ENCODE measurements at places on chromosomes 3 and 15.

DNA sequence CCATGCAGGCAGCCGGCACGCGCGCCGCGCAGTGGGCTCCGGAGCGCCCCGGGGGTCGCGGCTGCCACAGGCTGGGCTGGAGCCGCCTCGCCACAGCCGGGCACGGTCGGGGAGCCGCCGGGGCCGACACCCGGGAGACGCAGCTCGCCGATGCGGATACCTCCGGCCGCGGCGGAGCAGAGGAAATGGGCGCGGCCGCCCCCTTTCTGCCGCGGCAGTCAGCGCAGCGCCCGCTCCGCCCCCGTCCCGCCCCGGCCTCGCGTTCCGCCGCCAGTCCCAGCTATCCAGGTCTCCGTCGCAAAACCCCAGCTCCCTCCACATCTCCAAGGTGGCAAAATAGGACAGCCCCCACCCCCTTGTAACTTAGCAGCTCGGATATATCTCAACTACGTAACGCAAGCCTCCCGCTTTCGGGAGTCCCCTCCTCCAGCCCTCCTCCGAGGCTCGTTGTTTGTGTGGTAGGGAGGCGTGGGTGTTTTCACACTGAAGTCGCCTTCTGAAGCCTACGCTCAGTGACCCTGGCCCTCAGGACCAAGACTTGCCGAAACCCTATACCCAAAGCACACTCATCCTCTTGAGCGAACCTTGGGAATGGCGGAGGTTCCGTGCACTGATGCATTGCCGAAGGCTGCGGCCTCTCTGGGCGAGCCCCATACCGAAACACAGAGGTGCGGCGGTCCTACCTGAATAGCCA, at the start of gene SH3BP5:
TSS of gene SH3BP5 (minus strand) at position 182 of the 694 bp plus-strand sequence. CDS start at position 4, 178 bp downstream.
- DNase-seq: peak; percentile 54

DNA sequence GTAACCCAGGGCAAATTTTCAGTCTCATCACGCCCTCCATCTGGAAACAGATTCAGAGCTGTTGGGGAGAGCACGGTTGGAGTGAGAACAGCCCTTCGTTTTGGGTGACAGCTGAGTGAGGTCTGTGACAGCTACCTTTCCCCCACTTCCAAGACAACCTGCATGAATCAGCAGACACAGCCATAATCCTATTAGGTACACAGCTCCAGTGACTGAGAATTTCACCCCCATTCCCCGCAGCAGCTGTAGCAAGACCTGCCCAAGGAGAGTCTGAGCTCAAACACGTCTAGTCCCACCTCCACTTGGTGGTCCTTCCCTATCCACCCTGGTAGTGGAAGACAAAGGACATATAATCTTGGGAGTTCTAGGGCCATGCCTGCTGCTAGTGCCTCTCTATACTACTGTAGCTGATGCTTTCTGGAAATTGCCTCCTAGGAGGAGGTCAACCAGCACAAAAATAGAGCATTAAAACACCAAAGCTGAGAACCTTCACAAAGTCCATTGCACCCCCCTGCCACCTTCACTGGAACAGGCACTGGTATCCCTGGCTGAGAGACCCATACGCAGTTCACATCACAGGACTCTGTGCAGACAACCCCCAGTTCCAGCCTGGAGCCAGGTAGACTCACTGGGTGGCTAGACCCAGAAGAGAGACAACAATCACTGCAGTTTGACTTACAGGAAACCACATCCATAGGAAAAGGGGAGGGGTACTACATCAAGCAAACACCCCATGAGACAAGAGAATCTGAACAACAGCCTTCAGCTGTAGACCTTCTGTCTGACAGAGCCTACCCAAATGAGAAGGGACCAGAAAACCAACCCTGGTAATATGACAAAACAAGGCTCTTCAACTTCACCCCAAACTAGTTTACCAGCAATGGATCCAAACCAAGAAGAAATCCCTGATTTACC, 448.6 kb upstream of the CBLB start:
- DNase-seq: no peak

DNA sequence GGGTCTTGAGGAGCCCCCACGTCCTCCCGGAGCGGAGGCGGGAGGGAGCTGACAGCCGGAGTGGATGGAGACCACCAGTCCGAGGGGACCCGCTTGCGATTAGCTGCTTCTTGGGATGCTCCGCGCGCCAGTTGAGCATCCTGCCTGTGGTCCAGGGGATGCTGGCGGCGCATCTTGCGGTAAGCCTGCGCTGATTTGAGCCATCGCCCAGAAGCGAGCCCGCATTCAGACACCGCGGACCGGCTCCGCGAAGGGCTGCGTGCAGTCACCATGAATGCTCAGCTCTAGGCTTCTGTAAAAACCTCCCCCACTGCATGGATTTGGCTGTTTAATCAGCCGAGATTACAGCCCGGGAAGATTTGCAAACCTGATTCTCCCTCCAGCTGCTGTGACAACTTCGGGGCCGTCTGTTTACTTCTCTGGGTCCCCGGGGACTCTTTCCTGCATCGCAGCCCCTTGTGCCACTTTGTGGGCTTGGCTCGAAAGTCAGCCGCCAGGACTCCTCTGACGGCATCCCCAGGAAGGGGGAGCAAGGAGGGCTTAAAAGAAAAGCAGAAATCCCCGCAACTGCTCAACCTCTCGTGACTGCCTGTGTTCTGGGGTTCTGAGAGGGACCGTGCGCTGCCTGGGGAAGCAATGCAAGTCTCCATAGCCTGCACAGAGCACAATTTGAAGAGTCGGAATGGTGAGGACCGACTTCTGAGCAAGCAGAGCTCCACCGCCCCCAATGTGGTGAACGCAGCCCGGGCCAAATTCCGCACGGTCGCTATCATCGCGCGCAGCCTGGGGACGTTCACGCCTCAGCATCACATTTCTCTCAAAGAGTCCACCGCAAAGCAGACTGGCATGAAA, 171.1 kb downstream of the KCNAB1 start:
- DNase-seq: no peak

GRCh38 chr3:149739396-149739795, 12.9 kb downstream of the COMMD2 start:
- no peak for DNase-seq

DNA sequence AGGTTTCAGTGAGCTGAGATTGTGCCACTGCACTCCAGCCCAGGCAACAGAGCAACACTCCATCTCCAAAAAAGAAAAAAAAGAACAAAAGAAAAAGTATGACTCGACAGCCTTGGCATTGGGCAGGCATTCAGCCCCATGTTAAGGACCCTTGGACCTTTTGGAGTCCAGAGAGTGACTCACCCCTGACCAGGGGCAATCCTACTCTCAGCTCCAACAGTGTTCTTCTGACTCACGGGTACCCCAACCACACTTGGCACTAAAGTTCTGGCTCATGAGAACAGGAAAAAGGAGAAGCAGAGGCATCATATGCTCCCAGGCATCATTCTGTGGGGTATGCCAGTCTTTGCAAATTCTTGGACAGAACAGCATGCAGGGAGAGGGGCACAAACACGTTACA, 252.4 kb upstream of the HES1 start:
- DNase-seq: no peak

- DNase-seq: no peak
Measured at GRCh38 chr3:12483410-12483809, 870 bp upstream of the TSEN2 start.

- no peak for DNase-seq
Measured at GRCh38 chr15:32677238-32677750, 35.8 kb downstream of the SCG5 start.

DNA sequence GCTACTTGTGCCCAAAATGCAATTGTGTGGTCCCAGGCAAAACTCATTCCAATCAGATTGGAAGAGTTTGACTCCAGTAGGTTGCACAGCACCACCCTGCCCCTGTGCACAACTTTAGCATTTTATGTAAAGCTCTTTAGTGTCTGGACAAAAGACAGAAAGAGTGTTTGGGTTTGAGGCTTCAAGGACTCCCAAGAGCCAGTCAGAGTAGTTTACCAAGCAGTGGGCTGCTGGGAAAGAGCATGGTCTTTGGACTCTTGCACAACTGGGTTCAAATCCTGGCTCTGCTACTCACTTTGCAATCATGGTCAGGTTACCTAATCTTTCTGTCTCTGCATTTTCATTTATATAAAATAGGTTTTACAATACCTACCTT, 75.8 kb upstream of the UMPS start:
- no peak for DNase-seq

- no peak for DNase-seq
Measured at GRCh38 chr3:108669208-108669607, 79.7 kb downstream of the DZIP3 start.

- DNase-seq: no peak
Measured at GRCh38 chr15:99211926-99212325, 37.5 kb downstream of the TTC23 start.

- no peak for DNase-seq
Measured at GRCh38 chr3:9686050-9686550, 17.5 kb upstream of the CPNE9 start.

DNA sequence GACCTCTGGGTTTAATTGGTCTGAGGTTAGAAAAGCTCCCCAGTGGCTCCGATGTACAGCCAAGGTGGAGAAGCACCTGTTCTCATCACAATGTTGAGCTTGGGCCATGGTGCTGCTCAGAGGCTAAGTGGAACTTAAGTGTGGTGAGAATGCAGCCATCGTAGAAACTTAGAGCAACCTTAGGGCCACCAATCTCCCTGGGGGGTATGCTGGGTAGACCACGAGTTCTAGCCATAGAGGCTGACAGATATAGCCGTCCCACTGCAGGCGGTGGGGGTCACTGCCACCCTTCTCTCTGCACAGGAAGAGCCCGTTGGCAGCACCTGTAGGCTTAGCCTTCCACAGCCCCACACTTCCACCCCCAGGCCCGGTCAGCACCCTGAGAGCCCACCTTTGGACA, 38.0 kb downstream of the MGLL start:
- DNase-seq: no peak

DNA sequence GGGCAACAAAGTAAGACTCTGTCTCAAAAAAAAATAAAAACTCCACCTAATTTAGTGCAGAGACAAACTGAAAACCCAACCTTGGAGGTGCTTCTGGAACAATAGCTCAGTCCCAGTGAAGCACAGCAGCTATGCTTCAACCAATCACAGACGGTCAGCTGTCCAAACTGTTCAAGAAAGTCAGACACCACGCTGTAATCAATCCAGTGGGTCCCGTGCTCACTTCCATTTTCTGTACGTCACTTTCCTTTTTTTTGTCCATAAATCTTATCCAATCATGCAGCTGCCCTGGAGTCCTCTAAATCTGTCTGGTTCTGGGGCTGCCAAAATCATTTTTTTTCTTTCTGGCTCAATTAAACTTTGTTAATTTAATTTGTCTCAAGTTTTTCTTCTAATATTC, 93.6 kb upstream of the FAM174B start:
- no peak for DNase-seq

- no peak for DNase-seq
Measured at GRCh38 chr15:38144921-38145320, 107.7 kb upstream of the SPRED1 start.

DNA sequence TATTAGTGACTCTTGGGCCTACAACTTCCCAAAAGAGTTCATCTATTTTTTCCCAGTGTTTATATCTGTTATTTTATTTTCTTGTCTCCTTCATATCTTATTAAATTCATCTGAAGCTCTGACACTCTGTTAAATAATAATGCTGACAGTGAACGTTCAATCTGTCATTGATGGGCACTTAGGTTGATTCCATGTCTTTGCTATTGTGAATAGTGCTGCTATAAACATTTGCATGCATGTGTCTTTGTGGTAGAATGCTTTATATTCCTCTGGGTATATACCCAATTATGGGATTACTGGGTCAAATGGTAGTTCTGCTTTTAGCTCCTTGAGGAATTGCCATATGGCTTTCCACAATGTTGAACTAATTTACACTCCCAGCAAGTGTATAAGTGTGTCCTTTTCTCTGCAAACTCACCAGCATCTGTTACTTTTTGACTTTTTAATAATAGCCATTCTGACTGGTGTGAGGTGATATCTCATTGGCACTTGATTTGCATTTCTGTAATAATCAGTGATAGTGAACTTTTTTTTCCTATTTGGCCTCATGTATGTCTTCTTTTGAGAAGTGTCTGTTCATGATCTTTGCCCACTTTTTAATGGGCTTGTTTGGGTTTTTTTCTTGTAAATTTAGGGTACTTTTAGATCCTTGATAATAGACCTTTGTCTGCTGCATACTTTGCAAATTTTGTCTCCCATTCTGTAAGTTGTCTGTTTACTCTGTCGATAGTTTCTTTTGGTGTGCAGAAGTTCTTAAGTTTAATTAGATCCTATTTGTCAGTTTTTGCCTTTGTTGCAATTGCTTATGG, 122.5 kb downstream of the LEKR1 start:
- no peak for DNase-seq

GRCh38 chr3:46987319-46987742, 7.9 kb downstream of the NBEAL2 start:
- no peak for DNase-seq

DNA sequence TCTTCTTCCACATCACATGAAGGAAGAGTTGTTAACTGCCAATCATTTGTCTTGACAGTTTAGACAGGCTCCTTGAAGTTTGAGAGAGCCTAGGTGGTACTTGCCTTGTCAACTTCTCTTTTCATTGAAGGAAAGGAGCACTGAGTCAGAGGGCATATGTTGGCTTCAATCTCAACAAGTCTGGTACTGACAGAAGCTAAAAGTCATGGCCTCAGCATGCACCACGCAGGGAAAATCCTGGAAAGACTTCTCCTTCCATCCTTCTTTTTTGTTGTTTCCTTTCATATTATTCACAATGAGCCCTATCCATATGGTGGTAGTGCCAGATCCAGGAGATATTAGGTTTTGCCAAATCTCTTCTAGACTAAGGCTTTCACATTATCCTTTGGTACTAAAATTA, 1272.5 kb downstream of the ROBO1 start:
- no peak for DNase-seq

DNA sequence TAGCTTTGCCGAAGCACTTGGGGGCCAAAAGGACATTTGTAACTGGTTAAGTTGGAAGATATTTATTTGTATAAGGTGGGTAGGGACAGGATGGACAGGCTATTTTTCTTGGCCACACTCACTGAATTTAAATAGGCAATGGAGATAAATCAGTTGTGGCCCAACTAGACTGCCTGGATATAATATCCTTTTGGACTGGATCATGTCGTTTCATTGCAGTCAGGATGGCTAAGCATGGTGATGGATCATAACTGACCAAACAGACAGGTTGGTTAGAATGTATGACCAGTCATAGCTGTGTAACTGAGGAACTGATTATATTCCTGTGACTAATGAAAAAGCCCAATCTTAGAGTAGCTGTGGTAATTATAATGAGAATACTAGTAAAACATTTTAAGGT, 284.0 kb downstream of the LPP start:
- DNase-seq: no peak

DNA sequence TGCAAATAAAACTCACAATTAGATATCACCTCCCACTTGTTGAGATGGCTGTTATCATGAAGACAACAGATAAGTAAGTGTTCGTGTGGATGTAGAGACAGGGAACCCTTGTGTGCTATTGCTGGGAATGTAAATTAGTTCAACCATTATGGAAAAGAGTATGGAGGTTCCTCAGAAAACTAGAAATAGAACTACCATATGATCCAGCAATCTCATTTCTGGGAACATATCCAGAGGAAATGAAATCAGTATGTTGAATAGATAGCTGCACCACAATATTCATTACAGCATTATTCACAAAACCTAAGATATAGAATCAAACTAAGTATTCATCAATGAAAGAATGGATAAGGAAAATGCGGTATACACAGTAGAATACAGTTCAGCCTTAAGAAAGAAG, 418.7 kb upstream of the CNTN6 start:
- DNase-seq: no peak

- no peak for DNase-seq
Measured at GRCh38 chr15:39502611-39503195, 78.2 kb upstream of the THBS1 start.

Measured in stimulated activated CD4-positive, alpha-beta T cell treated with anti-CD3 and anti-CD28 coated beads, Interleukin-2, amount 100 ng/mL, for 4 hours (primary cell).